ENCODE measurements at places on chromosomes 12 and 14.

- no peak for DNase-seq
Observed at GRCh38 chr12:118035190-118036041, 18.9 kb downstream of the RFC5 start.

DNA sequence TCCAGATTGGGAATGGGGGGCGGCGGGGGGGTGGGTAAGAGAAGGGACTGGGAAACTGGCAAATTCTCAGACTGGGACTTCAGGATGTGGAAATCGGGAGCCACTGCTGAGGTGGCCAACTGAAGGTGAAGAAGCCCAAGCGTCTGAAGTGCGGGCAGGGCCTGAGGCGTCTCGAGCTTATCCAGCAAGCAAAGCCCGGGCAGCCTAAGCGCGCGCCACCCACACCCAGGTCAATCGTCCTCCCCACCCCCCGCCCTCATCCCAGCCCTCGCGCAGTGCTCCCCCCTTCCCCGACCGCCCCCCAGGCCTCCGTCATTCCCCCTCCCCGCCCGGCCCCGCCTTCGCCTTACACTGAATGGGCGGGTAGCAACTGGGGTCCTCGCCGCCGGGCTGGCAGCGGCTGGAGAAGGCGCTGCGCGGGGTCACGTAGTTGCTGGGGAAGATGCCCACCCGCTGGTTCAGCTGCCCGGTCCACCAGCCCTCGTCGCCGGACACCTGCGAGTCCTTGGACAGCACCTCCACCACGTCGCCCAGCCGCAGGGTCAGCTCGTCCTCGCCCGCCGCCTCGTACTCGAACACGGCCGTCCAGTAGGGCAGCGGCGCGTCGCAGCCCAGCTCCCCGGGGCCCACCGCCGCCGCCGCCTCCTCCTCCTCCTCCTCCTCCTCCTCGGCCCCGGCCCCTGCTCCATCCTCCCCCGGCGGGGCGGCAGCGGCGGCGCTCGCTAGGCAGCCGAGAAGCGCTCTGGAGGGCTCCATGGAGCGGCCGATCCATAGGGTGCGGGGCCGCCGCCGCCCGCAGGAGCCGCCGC lies 693 bp downstream of the MAP3K9 start:
- DNase-seq: peak; percentile 28

GRCh38 chr12:106729611-106730010 lies 44.9 kb upstream of the RIC8B start:
- DNase-seq: no peak

- DNase-seq: no peak
Observed at GRCh38 chr14:92532490-92533163, 19.0 kb downstream of the RIN3 start.

GRCh38 chr12:52849511-52849910 lies 717 bp upstream of the KRT78 start:
- no peak for DNase-seq

- no peak for DNase-seq
Observed at GRCh38 chr12:104768033-104768432, 190.1 kb downstream of the SLC41A2 start.

- DNase-seq: no peak
Observed at GRCh38 chr12:21642707-21643389, 14.8 kb downstream of the LDHB start.

DNA sequence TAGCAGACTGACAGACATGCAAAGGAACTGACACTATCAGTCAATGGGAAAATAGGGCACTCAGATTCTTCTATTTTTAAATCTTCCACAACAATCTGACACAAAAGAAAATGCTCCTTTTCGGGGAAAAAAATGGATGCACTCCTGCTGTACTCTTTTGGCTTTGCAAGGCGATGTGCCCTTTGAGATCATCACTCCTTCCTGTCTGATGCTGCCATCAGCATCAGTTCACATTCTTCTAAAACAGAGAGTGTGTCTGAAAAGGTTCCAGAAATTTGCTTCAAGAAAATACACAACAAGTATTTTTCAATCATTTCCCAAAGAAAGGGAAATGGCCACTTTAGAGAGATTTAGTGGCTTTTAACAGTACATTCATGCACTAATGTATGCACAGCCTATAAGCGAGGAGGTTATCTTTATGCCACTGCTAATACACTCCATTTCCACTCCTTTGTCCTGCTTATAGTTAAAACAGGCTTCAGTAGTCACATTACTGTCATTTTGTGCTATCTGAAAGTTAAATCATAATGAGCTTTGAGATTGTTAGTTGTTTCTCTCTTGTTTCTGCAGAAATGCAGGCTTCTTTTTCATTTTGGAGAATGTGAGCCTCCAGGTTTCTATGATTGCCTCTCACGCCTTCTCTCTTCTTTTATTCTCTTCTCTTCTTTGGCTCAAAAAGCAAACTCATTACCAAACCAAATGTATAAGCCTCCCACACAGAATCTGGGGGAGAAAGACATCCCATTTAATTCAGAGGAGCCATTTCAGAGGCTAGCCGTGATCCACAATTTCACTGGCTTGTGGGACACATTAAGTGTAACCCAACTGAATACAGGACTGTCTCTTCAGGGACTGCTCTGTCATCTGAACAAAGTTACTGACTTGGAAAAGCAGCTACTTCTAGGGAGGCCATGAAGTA lies 110.9 kb upstream of the CCDC196 start:
- DNase-seq: no peak

DNA sequence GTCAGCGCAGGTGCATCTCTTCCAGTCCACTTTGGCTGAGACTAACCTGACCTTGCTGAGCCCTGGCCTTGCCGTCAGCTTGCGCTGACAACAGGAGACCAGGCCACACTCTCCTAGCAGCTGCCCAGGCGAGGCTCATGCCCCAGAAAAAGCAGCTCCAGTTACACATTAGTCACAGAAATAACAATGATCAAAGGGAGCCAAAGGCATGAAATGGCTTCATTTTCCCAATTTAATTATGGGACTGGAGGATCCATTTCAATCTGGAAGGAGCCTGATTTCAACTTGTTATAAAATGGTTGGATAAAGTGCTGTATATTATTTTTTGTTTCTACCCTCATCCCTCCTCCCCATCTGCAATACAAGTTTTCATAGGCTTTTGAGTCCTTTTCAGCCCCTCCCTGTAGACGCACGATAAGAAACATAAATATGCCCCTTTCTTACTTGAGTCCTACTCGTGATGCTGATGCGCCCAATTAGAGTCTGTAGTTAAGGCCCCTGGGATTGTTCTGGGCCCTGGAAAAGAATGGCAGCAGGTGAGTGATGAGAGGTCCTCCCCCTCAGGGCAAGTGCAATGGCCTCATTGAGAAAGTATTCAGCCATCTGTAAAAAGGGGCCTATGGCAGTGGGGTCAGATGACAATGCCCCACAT lies 376.0 kb downstream of the C12orf75 start:
- DNase-seq: no peak

GRCh38 chr14:75793806-75794205 lies 132.8 kb downstream of the TTLL5 start:
- DNase-seq: no peak

GRCh38 chr14:101579372-101580080 lies 18.2 kb downstream of the DIO3 start:
- DNase-seq: no peak

GRCh38 chr12:94172031-94172430 lies 23.7 kb downstream of the PLXNC1 start:
- no peak for DNase-seq

DNA sequence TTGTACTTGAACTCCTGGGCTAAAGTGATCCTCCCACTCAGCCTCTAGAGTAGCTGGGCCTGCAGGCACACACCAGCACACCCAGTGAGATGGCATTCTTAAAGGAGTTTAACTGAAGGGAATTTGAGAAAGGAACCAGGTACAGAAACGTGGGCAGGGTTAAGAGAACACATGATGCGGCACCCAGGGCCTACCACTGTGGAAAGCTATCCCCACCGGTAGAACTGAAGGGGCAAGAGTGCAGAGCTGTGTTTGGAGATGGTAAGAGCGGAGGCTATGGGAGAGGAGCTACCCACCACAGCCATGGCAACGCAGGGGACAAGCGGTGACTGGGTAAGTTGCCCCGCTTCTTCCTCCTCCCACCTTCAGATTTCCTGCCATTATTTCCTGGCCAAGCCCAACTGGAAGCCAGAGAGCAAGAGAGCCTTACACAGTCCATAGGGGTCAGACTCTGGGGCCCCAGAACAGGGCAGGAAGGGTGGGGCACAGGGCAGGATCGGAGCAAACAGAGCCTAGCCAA lies 46.5 kb downstream of the SOCS2 start:
- DNase-seq: no peak

GRCh38 chr12:93419388-93420034 lies 22.2 kb downstream of the UBE2N start:
- DNase-seq: no peak

DNA sequence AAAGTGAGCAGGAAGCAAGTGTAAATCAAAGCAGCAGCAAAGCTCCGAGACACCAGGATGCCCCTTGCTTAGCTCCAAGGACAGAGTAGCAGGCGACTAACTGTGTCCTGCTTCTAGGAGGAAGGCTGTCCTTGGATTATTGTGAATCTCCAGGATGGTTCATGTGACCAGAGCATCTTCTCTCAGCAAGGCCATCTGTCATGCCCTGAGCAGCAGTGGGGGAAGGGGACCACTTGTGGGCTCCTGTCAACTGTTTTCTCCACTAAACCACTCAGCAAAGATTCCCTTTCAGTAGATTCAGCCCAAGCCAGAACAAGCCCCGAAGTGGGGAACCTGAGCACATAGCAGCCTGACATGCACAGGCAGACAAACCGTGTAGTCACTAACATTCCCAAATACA lies 19.4 kb downstream of the MAP3K9 start:
- DNase-seq: no peak

DNA sequence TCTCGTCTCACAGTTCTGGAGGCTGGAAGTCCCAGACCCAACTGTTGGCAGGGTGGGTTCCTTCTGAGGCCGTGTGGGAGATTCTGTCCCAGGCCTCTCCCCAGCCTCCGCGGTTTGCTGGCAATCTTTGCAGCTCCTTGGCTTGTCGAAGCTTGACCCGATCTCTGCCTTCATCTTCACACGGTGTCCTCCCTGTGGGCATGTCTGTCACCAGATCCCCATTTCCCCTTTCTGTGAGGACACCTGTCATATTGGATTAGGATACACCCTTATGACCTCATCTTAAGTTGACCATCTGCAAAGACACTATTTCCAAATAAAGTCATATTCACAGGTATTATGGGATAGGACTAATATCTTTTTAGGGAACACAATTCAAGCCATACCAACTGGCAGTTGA lies 22.6 kb upstream of the LRP1-AS start:
- DNase-seq: no peak

GRCh38 chr12:30573145-30573544 lies 122.5 kb downstream of the IPO8 start:
- no peak for DNase-seq

- no peak for DNase-seq
Observed at GRCh38 chr12:94815958-94816357, 165.6 kb upstream of the TMCC3 start.

- DNase-seq: no peak
Observed at GRCh38 chr12:18922851-18923250, 184.9 kb downstream of the CAPZA3 start.

- no peak for DNase-seq
Observed at GRCh38 chr12:67689385-67689784, 40.8 kb downstream of the DYRK2 start.

- DNase-seq: no peak
Observed at GRCh38 chr12:92110083-92110640, 35.5 kb downstream of the BTG1 start.

DNA sequence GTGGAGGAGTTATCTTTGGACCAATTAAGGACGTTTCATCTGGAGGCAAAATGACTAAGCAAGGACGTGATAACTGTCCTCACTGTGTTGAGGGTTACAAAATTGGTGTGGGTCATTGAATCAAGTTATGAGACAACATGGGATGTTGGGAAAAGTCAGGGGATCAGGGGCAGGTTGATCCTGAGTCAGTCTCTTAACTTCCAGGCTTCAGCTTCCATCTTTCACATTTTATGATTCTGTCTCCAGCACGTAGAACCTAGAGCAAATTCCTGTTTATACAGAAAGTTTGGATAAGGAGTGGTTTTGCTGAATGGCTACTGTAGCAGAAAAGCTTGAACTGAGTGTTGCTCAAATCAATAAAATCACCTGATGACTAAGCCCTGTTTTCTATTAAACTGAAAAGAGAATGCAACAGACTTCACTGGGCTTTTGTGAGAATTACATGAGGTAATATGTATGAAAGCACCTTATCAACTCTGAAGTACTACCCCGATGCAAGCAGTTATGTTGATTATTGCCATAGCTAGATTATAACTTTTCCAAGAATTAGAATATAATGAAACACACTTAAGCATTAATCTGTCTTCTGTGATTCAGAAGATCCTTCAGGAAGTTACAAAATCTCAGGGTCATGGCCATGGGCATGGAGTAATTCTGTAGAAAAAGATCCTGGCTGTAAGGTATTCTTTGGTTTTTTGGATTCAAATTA lies 184.8 kb downstream of the ETV6 start:
- no peak for DNase-seq

DNA sequence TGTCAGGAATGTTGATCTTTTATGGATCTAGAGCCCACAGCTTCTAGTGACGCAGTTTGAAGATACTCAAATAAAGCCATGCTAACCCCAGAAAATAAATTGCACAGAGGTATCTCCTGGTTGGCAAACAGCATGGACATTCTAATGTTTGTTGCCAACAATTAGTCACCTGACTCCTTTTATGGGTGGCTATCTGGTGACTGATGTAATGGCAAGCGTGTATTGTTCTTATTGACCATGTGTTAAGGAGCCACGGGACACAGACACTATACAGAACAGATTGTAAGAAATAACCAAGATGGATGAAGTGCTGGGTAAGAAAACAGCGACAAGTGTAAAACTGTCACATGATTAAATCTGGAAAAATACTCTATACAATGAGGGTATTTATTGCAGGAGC lies 401.3 kb upstream of the PDE3A start:
- DNase-seq: no peak

DNA sequence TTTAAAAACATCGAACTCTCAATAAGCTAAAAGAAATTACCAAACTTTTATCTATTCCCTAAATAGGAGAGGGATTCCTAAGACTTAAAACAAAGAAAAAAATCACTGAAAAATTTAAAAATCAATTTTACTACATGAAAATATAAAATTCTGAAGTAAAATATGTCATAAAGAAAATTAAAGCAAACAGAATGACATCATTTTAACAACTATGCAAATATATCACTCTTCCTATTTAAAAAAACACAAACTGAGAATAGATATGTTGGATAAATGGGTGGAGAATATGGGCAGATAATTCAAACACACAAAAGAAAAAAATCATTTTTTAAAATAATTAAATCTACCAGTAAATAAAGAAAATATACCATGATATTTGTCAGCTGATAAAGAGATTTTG lies 510.0 kb downstream of the BCL11B start:
- no peak for DNase-seq

DNA sequence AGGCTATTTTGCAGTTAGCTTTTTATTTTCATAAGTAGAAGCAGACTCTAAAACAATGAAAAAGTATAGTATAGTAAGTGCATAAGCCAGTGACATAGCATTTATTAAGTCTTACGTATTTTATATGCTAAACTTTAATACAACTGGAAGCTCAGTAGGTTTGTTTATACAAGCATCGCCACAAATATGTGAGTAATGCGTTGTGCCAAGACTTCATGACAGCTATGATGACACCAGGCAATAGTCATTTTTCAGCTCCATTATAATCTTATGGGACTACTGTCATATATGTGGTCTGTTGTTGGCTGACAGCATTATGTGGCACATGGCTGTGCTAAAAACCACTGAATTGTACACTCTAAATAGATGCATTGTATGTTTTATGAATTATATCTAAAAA lies 40.3 kb downstream of the SLC38A2 start:
- DNase-seq: no peak

GRCh38 chr14:53378142-53378541 lies 225.0 kb upstream of the DDHD1 start:
- DNase-seq: no peak

- no peak for DNase-seq
Observed at GRCh38 chr14:51396222-51396815, 156.3 kb downstream of the TMX1 start.

All from T-helper 1 cell (primary cell).